ENCODE measurements at places on chromosomes 2 and 18.

- no peak for DNase-seq
Observed at GRCh38 chr2:234135750-234136221, 85.3 kb downstream of the SPP2 start.

GRCh38 chr18:5542515-5543035 is 1.2 kb downstream of the EPB41L3 start:
- no peak for DNase-seq

- no peak for DNase-seq
Observed at GRCh38 chr2:191957996-191958860, 111.3 kb upstream of the CAVIN2 start.

GRCh38 chr2:174485788-174486562 is 854 bp downstream of the GPR155 start:
- DNase-seq, result peak; percentile 20

DNA sequence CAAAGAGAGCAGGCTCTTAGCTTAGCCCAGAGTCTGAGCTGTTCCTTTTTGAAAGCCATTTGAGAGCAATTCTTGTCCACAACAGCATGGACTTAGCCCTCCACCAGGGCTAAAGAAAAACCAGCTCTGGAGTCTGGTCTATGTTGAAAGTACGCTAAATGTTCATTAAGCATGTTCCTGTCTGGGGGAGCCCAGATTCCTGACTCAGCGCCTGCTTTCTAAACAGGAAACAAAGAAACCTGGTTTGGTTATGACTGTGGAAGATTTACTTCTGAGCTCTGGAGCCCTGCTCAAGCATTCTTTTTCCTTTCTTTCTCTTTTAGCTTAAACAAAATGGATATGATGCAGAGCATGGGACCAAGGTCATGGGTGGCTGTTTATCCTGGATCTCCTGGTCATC is 279.8 kb downstream of the RBM43 start:
- no peak for DNase-seq

- DNase-seq, result no peak
Observed at GRCh38 chr2:8319219-8319618, 362.6 kb upstream of the ID2 start.

DNA sequence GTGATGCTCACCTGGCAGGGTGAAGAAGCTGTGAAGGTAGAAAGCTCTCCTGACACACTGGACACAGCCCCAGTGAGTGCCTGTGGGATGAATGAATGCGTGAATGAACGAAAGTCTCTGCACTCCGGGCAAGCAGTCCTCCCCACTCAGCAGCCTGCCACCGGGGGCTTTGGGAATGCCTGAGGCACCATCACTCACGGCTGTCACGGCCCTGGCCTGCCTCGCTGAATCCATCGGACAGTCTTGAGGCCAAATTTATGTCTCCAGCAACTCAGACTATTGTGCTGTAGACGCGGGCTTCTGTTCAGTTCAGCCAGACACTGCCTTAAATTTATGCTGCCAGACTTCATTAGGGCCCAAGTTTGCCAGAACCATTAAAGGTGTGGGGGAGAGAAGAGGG is 62.9 kb upstream of the TEX51 start:
- DNase-seq, result no peak

GRCh38 chr18:34942975-34943374 is 98.2 kb upstream of the MAPRE2 start:
- DNase-seq, result no peak

DNA sequence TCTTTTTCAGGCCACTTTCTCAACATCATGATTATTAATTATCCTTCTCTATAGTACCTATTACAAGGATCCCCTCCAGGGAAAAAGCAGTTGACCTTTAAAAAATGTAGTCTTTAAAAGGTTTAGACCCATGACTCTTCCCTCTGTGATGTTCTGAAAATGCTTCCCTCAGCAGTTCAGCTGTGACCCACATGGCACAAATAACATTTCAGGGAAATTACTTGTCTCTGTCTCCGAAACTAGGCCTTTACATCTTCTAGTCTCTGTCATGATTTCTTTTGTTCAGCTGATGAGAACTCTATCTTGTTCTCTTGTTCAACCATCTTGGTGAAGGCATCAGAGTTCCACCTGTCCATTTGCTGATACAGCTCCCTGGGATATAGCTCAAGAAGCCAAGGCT is 28.3 kb downstream of the LGALSL start:
- DNase-seq, result no peak

DNA sequence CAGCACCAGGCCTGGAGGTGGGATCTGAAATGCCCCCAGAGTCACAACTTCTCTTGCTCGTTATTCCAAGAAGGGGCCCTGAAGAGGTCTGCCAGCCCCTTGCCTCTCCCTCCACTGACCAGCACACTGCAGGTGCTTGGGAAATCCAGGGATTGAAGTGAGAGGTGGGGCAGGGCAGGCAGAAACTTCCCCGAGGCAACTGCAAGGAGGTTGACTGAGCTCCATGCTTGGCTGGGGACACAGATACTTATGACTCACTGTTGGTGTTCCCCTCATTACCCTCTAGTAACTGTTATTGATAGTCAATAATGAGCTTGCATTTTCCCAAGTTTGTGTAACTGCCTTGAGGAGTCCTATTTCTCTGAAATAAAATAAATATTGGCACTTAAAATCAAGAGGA is 47.5 kb downstream of the MARCO start:
- DNase-seq, result no peak

DNA sequence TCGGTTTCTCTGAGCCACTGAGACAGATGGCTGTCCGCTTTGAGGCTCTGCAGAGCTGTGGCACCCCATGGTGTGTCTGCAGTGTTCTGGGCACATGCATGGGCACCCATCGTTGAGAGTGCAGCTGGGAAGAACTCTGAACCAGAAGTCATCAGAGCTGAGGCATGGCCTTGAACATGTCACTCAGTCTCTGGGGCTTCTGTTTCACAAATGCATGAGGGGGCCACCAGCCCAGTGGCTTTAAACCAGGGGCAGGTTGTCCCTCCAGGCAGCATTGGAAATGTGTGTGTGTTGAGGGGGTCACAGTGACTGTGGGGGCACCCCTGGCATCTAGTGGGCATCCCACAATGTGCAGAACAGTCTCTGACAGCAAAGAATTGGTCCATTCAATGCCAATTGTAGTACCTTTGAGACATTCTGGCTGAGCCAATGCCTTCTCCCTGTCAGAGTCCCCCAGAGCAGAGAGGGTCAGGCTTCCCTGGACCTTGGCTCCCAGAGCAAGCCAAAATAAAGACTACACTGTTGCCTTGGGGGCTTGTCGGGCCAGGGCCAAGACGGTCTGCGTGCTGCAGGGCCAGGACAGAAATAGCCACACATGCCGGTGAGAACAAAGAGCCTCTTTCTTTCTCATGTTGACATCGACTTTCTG is 9.3 kb upstream of the PSMD1 start:
- no peak for DNase-seq

GRCh38 chr18:34734056-34734455 is 24.0 kb downstream of the DTNA start:
- no peak for DNase-seq

DNA sequence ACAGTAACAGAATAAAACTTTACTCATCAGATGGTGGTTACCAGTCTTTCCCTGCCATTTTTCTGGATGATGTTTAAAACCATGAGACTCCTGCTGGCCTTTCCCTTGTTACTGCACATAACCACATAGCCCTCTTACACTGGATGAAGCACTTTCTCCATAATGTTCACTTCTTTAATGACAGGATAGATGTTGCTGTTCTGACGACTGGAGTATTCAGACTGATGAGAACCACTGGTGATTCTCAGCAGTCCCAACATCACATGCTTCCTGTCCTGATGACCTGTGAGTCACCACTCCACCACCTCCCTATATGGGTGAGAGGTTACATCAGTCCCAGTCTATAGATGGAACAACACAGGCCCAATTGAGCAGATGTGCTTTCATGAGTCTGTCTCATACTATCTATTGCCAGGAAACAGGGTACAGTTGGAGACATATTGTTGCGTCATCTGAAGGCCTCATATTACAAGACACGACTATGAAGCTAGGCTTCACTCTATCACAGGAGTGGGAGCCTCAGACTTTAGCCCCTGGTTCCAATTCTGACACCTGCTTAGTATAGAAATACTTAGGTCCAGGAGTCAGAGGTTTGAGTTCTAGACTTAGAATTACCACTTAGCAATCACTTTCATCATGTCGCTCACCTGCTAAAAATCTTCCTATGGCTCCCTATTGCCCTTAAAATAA is 145.7 kb upstream of the KLF7 start:
- DNase-seq, result peak; percentile 12

GRCh38 chr18:3857544-3857943 is 407.6 kb downstream of the TGIF1 start:
- DNase-seq, result no peak

- no peak for DNase-seq
Observed at GRCh38 chr18:3329471-3329870, 67.5 kb downstream of the MYL12B start.

- no peak for DNase-seq
Observed at GRCh38 chr2:186591506-186591890, 1.6 kb downstream of the ITGAV start.

GRCh38 chr18:62672600-62672999 is 42.7 kb upstream of the PHLPP1 start:
- no peak for DNase-seq

GRCh38 chr2:219517954-219518778 is 3.9 kb downstream of the ASIC4 start:
- no peak for DNase-seq

DNA sequence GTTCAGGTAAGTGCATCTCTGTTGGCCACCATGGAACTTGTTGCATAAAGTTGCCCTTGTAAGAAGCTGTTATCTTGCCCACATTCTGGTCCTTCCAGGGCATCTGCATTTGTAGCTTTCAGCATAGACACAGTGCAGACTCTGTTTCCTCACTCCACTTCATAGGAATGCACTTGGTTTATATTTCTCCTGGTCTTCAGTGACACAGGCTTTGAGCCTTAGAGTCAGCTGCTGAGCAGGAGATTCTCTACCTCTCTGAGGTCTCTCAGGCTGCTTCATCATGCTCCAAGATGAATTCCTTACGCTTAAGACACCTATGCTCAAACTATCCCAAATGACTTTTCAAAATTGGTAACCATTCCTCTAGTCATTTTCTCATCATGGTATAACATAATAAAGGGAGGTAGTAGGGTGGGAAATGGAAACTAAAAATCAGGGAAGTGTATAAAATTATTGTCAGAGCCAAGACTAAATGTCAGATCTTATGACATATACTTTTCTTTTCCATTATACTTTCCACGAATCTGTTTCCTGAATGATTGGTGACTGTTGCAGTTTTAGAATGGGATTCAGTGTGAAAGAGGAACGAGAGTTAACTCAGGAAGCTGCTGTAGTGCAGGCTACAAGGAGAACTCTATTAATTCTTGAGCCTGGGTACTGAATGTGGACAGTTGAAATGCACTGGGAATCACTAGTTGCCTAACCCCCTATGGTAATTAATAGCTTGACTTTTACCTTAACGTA is 72.0 kb downstream of the GALNT1 start:
- no peak for DNase-seq

- DNase-seq, result no peak
Observed at GRCh38 chr2:207078186-207078798, 87.5 kb downstream of the KLF7 start.

- DNase-seq, result no peak
Observed at GRCh38 chr2:186688813-186689212, 5.0 kb upstream of the FAM171B start.

DNA sequence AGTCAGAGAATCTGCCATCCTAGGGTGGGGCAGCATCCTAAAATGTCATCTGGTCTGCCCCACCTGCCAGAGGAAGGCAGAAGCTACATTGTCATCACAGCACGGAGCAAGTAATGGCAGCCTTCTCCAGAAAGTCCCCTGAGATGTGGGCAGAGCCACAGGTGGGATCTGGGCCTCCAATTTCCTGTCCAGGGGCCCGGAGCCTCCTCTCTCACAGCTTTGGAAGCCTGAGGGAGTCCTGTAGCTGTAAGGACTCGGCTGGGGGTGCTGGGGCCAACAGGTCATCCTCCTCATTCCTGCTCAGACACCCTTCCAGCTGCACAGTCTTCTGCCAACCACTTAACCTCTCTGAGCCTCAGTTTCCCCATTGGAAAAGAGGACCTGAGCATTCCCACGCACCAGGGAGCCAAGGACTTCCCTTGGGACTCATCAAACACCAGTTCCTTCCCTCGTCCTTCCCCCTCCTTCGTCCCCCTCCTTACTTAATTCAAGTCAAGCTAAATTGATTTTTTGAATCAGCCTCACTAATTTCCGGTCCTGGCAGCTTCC is 48.6 kb upstream of the ID2 start:
- no peak for DNase-seq

DNA sequence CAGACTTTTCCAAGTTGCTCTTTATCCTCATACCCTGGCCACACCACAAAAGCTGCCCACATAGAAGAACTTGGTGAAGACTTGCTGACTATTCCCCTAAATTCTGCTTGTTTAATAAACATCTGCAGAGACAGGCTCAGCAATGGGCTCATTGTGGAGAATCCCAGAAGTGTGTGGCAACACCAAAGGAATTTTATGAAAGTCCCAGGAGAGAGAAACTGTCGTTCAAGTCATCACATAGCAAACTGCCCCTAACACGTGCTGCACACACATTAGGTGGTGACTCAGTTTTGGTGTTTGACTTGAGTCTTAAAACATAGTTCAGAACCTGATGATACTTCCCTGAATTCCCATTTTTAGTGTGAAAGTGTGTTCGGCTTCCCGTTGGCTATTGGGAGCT is 38.6 kb downstream of the CYP1B1 start:
- no peak for DNase-seq

- DNase-seq, result no peak
Observed at GRCh38 chr2:201931951-201932350, 101.7 kb upstream of the FZD7 start.

- no peak for DNase-seq
Observed at GRCh38 chr2:134008837-134009236, 245.0 kb upstream of the MGAT5 start.

DNA sequence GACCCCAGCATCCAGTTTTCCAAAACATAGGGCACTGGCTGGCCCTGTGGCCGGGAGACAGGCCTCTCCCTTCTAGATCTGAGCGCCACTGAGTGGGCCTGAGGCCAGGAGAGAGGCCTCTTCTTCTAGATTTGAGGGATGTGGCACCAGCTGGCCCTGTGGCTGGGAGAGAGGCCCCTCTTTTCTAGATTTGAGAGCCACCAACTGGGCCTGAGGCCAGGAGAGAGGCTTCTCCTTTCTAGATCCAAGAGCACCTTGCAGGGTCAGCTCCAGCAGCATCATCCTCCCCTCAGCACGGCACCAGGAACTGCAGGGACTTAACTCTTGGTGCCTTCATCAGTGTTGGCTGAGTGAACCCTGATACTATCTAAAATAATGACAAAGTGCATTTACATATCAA is 114.3 kb upstream of the ALKAL2 start:
- DNase-seq, result no peak

DNA sequence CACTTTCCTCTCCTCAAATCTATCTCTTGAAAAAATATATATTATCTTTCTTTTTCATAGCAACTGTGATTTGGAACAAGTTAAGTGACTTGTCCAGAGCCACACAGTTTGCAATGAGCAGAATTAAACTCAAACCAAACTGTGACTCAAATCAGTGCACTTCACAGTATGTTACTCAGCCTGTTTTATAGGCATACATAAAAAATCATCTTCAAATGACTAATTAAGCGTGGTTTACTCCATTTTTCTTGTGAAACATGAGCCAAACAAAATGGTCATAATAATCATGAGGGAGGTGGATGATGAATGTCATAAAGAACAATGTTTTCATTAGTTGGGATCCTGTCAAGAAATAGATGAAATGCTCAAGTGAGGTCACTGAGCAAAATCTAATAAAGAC is 6.1 kb upstream of the CCDC178 start:
- no peak for DNase-seq

- no peak for DNase-seq
Observed at GRCh38 chr2:174326161-174327020, 8.4 kb upstream of the SP9 start.

Data from stimulated activated CD4-positive, alpha-beta T cell treated with anti-CD3 and anti-CD28 coated beads, Interleukin-12 subunit alpha, Interleukin-12 subunit beta, amount 100 ng/mL, for 24 hours (primary cell).